NCI-H1694 (cell line): ENCODE measurements at places on chromosomes 6 and 20.

- DNase-seq: peak; percentile 10
Measured at GRCh38 chr6:43101497-43101896, 25.4 kb downstream of the PTK7 start.

DNA sequence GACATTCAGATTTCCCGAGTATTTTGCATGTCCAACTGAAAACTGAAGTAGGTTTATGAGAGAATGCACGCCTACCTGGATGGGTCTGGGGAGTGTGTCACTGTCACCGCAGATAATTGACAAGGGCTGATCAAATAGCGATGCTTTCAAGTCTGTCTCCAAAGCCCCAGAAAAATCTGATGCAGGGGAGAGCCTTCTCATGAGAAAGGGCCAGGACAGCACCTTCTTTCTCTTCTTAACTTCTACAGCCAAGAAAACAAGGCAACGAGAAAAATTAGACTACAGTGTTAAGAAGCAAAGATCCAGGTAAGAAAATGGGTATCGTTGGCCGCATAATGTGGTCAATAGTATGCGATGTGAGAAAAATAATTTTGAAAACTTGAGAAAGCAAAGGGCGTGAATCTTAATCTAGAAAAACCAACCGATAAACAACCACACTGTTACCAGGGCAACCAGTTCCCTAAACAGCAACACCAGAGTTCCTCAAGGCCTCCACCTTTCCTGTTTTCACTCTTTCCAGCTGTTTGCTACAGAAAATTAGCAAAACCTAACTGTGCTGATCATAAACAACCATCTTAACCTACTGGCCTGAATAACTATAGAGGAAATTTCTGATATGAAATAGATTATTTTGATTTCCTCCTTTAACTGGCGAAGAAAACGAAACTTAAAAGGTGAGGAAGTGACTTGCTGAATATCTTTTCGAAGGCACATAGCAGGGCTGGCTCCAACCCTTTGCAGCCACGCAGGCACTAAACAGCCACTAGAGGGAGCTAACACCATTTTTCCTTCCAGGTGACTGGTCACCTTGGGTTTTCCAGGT, 2.6 kb downstream of the TAGAP start:
- DNase-seq: peak; percentile 61

DNA sequence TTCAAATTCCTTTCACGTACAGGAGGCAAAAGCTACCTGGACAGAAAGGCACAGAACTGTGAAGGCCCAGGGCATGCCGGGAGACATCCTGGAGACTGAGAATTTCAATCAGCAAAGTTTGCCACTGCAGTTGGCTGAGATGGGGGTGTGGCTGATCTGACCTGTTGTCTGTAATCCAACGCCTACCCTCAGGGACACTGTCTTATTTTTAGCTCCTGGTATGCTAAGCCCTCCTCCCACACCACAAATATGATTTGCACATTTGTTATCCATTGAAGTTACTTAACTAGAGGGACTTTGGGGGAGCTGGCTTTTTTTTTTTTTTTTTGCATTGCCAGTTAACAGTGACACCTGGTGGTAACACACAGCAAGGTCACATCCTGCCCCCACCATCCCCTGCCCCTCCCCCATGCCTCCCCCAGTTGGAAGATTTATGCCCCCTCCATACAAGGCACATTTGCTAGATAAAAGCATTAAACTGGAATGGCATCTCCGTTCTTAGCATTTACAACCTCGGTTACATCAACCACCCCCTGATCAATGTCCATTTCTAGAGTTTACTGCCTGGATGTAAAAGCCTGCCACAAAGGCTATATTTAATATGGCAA, 40.4 kb downstream of the TTI1 start:
- DNase-seq: peak; percentile 19

GRCh38 chr6:166157930-166158617, 9.6 kb downstream of the TBXT start:
- DNase-seq: no peak

GRCh38 chr20:51366155-51366886, 176.2 kb downstream of the NFATC2 start:
- no peak for DNase-seq

DNA sequence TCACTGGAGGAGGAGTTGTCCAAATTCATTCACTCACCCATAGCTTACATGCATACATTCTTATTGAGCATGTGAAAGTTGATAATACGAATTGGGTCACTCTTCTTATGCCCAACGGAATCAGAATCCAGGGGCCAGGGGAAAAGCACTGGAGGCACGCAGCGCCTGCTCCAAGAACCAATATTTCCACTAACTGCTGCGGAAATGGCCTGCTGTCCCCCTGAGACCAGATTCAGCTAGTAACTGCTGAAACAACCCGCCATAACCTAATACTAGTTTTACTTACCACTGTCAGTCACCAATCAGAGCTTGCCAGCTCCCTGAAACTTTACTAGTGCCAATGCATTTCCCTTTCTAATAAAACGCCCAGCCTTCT, 641 bp upstream of the FKBP1A start:
- DNase-seq: no peak

DNA sequence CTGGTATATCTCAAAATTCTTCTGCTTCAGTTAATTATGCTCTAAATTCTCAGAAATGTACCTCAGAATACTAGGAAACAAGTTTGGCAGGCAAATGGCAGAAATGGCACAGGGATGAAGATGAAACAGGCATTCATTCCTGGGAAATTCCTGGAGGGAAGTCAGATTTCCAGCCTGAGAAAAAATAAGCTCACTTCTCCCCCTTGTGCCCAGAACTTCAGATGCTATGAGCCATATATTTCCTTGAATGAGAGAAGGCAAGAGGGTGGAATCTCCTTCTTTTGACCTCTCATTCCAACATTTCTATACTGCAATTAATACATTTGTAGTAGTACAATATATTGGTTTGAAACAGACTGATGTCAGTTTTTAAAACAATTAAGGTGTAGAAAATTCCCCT, 22.8 kb downstream of the RGS17 start:
- no peak for DNase-seq

DNA sequence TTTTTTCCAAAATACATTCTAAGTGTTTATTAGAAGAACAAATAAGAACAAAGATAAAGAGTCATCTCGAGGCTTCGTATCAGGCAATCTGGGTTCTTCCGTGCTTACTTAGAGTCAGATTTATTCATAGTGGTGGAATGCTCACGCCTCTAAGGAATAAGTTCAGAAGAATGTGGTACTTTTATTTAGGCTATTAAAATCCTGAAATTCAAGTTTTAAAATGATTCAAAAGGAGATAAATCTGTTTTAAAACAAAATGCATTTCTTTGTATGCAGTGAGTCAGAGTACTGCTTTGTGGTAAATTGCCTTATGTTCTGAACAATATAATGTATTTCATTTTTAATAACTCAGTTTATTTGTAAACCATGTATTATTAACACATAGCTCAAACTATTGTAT, 89.1 kb downstream of the FUT9 start:
- DNase-seq: no peak

- DNase-seq: no peak
Measured at GRCh38 chr20:44454306-44454963, 21.2 kb upstream of the TTPAL start.

DNA sequence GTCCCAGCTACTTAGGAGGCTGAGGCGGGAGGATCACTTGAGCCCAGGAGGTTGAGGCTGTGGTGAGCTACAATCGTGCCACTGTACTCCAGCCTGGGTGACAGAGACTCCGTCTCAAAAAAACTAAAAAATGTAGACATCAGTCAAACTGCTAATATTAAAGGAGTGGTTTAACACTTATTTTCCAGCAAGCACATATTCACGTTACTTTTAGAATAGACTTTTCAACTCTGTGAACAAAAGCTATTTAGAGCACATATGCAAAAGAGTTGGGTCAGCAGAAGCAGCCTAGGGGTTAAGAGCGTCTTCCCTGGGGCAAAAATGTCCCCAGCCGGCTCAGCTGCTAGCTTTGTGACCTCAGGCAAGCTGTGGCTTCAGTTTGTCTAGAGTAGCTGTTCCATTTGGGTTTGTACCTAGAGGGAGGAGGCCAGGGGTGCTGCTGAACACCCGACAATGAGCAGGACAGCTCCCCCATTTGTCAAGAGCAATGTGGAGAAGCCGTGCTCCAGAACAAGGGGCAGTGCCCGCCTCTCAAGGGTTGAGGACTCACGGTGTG, 62.5 kb upstream of the PTGIS start:
- no peak for DNase-seq

DNA sequence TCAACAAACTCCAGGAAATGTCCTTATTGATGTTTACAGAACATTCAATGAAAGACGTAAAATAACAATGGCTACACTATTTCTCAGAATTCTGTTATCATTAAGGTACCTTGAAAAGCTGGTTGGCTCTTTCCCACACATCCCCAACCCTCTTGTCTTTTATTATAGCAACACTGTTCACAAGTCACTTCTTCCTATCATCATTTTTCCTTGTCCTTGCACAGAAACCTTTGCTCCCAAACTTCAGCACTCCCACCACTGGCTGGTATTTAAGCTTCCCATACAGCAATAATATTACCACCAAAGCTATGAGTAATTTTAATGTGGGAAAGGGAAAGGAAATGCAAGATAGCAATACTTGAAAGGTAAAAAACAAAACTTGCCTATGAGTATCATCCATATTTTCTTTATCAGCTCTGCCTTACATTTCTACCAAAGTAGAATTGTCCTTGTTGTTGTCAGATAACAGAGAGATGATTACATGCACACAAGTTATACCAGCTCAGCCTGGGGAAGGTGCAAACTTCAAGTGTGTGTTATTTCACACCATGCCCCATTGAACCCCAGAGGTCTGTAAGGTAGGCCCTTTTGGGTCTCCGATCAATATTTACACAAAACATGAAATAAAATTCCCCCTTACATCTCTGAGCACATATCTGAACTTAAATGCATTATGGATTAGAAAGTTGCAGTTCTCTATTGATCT, 32.2 kb downstream of the ARHGAP18 start:
- no peak for DNase-seq

- no peak for DNase-seq
Measured at GRCh38 chr20:64093013-64093503, 8.9 kb upstream of the LKAAEAR1 start.
